ENCODE measurements at places on chromosomes 3 and 15. TPM values are rescaled to one million over a fixed set of nuclear protein-coding genes. Genes with fewer than 3 reads are reported as not detected.

- DNase-seq, result no peak
Measured at GRCh38 chr15:69626095-69627066, 173.8 kb downstream of the RPLP1 start.

GRCh38 chr15:90889736-90890456 lies 5.6 kb downstream of the FES start:
- no peak for DNase-seq

ELL3 gene
- 1.1 TPM for total RNA-seq

DNA sequence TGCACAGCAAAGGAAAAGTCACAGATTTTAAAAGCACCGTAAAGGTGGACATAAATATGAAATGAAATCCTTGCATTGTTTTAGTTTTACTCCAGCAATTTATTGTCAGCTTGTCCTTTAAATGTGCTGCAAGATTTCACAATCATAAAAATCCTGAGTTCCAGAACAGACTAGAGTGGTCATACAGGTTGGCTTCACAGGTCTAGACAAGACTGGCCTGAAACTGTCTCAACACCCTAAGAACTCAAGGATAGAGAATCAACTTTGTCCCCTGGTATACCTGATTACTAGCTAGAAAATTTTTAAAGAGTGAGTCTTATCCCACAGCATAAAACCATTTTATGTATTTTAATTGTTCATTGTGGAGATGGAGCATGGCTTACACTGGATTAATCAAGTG lies 521.7 kb upstream of the MCTP2 start:
- DNase-seq, result no peak

DNA sequence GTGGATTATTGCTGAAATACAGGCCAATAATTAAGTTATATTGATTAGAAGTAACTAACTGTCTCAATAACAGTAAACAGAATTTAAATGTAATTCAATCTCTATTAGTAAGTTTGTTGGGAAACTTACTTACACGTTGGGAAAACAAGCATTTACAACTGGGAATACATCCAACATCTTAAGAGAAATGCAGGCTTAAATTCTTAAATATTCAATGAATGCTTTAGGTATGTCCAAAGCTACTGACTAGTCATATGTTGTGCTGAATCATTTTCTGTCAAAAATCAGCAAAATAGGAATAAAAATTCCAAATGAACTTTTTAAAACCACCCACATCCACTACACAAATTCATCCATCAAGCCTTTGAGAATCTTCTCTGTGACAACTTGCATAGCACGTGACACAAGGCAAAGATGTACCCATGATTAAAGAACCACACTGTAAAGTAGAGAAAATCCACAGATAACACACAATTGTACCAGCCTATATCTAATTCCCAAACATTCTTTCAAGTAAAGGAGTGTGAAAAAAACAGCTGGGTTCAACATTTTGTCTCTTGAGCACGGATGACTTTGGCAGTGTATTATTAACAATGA lies 60.0 kb downstream of the NMNAT3 start:
- DNase-seq, result no peak

MCTP2 gene
- 10.8 TPM for total RNA-seq

All from CD4-positive, alpha-beta T cell (primary cell).